Stimulated activated CD4-positive, alpha-beta T cell treated with anti-CD3 and anti-CD28 coated beads, Interleukin-15, amount 100 ng/mL, for 48 hours (primary cell): ENCODE measurements at places on chromosomes 5 and 9.
A peak's percentile ranks its signal among the peaks of the same experiment; 100 is the strongest.

- DNase-seq, result no peak
Observed at GRCh38 chr9:19028835-19029451, 4.1 kb downstream of the SAXO1 start.

- DNase-seq, result no peak
Observed at GRCh38 chr5:172059661-172060100, 53.2 kb upstream of the FBXW11 start.

DNA sequence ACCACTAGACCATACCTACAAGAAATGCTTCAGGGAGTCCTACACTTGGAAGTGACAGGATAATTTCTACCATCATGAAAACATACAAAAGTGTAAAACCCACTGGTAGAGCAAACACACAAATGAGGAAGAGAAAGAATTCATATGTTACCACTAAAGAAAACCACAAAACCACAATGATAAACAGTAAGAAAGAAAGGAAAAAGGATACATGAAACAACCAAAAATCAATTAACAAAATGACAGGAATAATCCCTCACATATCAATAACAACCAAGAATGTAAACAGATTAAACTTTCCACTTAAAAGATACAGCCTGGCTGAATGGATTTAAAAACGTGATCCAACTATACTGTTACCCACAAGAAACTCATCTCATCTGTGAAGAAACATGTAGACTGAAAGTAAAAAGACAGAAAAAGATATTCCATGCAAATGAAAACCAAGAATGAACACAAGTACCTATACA lies 83.4 kb downstream of the LPAR1 start:
- DNase-seq, result no peak

DNA sequence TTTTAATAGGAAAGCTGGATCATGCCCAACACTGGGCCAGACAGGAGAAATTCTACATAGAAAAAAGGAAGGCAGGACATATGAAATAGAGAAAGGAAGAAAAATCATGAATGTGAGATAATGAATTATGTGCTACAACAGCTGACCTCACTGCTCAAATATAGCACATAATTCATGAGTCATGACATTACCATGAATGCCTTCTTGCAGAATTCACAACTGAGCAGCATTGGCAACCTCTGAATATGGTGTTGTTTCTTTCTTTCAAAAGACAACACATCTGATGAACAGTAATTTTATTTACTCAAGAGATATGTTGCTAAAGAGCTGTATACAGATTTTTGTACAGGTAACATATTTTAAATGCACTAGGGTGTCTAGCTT lies 34.4 kb downstream of the APBA1 start:
- DNase-seq, result no peak

- DNase-seq, result peak; percentile 11
Observed at GRCh38 chr5:142537938-142538337, 148.0 kb downstream of the FGF1 start.

DNA sequence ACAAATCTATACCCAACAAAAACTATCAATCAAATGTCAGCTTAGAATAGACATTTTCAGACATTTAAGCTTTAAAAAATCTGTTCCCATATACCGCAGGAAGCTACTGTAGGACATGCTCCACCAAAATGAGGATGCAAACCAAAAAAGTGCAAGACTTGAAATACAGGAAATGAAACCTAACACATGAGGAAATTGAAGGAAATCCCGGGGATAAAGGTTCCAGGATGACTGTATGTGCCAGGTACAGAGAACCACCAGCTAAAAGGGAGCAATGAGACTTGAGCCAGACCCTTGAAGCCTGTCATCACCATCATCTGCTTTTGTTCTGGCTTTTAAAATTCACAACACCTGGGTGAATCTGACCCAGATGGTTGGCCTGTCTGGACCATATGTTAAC lies 21.4 kb downstream of the DIAPH1 start:
- no peak for DNase-seq

DNA sequence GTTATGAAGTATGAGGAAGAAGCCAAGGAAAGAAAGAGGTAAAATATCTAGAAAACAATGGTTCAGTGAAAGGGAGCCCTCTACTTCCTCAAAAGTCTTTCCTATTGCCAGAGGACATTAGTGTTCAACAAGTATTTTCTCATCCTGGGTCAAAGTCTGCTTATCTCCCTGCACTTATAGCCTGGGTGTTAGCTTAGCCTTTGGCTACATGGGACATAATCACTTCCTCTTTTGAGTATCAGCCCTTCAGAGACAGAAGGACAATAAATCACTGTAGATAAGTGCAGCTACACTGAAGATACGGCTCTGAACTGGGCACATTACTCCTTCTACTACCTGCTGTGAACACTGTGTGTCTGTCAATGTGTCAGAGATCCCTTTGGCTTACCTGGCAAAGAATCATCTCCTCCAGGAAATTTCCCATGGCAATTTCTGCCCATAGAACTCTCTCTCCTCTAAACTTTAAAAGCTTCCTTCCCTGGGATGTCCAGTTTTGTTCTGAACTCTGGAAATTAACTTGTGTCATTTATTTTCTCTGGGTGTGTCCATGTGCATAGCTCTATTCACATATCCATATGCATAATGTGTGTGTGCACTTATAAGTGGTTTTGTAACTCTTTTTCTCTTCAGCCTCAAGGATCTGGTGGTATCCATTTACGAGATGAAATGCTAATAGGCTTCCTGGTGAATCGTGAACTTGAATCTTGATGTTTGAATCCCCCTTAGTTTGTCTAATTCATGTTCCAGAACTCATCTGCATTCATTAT lies 30.0 kb upstream of the RECK start:
- no peak for DNase-seq

DNA sequence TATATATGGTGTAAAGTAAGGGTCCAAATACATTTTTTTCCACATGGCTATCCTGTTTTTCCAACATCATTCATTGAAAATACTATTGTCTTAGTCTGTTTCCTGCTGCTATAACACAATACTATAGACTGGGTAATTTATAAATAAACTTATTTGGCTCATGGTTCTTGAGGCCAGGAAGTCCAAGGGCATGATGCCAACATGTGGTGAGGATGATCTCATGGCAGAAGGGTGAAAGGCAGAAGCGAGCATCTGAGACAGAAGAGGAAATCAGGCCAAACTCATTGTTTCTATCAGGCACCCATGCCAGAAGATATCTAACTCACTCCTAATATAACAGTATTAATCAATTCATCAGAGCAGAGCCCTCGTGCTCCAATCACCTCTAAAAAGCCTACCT lies 42.6 kb downstream of the ANKRD55 start:
- no peak for DNase-seq

DNA sequence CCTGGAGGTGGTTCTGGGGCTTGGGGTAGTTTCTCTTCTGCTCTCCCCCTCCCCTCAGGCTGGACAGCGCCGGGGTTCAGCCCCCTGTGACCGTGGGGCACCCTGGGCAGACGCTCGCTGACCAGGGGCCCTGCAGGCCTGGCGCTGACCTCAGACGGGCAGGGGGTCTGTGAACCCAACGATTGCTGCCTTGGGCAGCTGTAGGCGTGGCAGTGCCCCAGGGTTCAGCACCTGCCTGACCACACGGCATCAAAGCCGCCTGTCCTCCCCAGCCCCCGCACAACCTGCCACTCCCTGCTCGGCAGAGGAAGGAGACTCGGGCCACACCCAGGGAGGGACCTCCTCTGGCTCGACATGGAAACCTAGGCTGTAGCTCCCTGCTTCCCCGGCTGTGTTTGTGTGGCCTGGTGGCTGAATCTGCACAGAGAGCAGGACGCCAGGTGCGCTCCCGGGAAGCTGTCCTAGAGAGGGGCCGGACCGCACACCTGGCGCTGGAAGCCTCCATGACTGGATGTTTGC lies 12.2 kb downstream of the LCN12 start:
- no peak for DNase-seq

DNA sequence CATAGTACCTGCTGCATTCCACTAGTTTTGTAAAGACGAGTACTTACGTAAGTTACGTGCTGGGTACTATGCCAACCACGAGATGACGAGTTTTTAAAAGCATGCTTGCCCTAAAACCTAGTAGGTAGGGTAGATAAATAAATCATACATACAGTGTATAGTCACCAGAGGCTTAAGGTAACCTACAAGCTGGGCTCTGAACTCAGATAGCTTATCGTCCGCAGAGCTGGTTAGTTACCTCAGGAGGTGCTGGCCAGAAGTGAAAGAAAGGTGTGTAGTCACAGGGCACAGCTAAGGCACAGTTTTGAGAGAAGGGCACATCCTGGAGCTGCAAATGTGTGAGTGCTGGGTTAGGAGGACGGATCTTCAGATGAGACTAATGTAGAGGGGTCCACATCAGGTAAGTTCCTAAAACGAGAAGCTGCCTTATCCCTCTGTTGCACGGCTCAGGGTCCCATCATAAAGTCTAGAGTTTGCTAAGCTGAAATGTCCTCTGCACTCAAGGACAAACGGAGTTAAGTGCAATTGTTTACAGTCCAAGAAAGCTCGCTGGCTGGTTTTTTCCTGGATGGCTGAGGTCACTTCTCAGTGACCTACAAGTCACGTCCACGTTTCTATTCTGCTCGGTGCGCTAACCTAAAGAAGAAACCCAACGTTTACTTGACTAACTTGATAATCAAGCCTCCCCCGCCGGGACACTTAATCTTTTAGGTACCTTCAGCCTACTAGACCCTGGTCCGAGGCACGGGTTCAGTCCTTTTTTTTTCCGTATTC lies 1.1 kb upstream of the SNX24 start:
- no peak for DNase-seq

GRCh38 chr9:99187311-99187710 lies 34.4 kb downstream of the ALG2 start:
- no peak for DNase-seq

DNA sequence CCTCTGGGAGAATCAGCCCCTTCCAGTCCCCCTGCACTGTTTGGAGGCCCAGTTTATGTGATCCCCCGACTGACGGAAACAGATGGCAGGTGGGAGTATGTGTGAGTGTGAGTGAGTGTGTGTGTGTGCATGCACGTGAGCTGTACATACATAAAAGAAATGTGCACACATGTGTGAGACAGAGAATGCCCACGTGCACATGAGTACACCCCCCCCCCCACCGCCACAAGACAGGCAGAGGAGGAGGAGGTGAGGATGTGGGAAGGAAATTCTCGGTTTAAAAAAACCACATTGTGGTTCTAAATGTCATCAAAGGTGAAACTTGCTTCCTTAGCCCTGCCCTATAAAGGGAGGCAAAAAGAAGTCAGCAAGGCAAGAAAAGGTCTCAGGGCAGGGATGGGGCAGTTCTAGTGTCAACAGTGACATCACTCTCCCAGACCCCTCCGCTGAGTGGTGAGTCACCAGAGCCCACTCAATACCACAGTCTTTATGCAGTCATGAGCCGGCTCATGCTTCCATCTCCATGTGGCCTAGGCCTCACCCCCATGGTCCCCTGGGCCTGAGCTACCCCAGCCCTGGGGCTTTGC lies 79.2 kb upstream of the HSPA9 start:
- DNase-seq, result peak; percentile 63

DNA sequence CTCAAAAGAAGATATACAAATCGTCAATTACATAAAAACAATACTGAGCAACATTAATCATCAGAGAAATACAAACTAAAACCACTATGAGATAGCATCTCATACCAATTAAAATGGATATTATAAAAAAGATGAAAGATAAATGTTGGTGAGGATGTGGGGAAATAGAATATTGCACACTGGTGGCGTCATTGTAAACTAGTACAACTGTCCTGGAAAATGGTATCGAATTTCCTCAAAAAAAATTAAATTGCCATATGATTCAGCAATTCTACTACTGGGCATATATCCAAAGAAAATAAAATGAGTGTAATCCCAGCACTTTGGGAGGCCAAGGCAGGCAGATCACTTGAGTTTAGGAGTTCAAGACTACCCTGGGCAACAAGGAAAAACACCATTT lies 326.0 kb upstream of the FTMT start:
- DNase-seq, result no peak

GRCh38 chr9:71271602-71272001 lies 150.2 kb upstream of the TRPM3 start:
- no peak for DNase-seq

GRCh38 chr5:173714551-173715428 lies 98.3 kb upstream of the BOD1 start:
- no peak for DNase-seq

GRCh38 chr9:77588271-77588937 lies 59.7 kb downstream of the GNA14 start:
- no peak for DNase-seq
